ENCODE measurements at places on chromosomes 16 and 17.

- no peak for DNase-seq
Observed at GRCh38 chr16:53846971-53847370, 143.0 kb downstream of the FTO start.

- DNase-seq: no peak
Observed at GRCh38 chr16:16007743-16008111, 58.3 kb downstream of the ABCC1 start.

DNA sequence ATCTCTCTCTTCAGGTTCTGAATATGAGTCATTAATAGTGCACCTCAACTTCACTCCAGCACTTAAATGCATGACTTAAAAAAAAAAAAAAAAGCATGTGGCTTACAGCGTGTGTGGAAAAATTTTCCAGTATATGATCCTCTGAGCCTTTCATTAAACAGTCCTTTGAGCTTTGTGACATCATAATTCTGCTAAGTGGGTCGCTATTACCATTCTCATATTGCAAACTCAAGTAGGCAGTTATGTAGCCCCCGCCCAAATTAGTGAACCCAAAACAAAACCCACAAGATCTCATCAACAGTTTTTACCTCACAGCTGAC, 672 bp downstream of the CMTR2 start:
- DNase-seq: no peak

- no peak for DNase-seq
Observed at GRCh38 chr16:17475104-17475503, 4.3 kb upstream of the XYLT1 start.

- no peak for DNase-seq
Observed at GRCh38 chr16:1075546-1075945, 3.0 kb downstream of the SSTR5 start.

GRCh38 chr17:48139944-48140343, 32.4 kb downstream of the SNX11 start:
- no peak for DNase-seq

DNA sequence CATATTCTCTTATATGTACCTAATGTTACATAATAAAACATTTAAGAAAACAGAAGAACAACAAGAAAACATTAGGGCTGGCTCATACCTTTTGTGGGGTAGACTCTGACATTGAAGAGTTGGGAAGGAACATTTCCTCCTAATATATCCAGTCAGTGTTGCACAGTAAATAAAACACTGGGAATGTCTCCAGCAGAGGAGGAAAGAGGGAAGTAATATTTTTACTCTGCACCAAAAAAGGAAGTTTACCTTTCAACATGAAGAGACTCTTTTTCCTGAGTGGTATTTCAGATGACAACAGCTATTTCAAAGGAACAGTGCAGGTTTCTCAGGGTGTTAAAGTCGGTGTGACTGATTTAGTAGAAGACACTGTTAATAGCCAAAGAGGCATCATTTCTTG, 31.9 kb downstream of the EPN2 start:
- DNase-seq: no peak

- DNase-seq: no peak
Observed at GRCh38 chr17:3221850-3222249, 14.4 kb downstream of the OR1A1 start.

DNA sequence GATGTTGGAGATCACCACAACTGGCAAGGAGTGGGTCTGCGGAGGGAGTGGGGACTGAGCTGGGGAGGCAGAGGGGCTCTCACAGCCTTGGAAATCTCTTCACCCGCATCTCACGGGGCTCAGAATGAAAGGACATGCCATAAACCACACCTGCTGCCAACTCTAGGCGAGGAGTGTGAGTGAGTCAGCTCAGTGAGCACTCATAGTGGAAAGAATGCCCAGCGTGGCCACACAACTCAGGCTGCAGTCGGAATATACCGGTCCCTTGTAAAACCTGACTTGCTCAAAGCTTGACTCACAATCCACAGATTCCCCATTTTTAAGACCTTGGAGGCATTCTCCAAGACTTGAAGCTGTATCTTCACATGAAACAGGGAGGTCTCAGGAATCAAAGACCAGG, 36.7 kb downstream of the STAT5A start:
- DNase-seq: no peak

DNA sequence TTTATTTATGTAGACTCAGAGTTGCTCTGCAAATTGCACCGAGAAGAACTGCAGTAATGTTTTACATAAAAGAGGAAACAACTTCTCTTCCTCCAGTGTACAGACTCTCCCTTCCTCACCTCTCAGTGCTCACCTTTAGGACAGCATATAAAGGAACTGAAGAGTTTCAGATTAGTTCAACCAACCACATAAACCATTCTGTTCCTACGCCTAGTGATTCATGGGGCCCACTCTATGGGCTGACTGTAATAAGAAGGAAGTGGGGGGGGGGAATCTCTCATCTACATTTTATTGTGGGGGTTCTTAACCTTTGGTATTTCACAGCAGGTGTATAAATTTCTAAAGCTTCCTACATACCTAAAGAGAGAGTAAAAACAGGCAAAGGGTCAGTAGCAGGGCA, 18.3 kb downstream of the ZSWIM7 start:
- DNase-seq: no peak

DNA sequence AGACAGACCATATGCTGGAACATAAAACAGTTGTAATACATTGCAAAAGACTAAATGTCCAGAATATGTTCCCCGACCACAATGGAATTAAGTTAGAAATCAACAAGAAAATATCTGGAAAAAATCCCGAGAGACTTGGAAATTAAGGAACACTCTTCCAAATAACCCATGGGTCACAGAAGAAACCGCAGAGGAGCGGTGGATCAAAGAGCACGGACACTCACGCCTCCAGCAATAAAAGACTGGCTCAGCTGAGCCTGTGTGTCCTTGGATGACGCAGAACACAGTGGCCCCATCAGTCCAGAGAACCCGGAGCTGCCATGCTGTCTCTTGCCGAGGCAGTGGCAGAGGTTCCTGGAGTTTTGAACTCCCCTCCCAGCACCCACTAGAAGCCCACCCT, 30.9 kb upstream of the FOXF1 start:
- no peak for DNase-seq

- no peak for DNase-seq
Observed at GRCh38 chr16:19289811-19290485, 4.4 kb downstream of the CLEC19A start.

- DNase-seq: no peak
Observed at GRCh38 chr17:17924131-17924856, 47.9 kb downstream of the TOM1L2 start.

DNA sequence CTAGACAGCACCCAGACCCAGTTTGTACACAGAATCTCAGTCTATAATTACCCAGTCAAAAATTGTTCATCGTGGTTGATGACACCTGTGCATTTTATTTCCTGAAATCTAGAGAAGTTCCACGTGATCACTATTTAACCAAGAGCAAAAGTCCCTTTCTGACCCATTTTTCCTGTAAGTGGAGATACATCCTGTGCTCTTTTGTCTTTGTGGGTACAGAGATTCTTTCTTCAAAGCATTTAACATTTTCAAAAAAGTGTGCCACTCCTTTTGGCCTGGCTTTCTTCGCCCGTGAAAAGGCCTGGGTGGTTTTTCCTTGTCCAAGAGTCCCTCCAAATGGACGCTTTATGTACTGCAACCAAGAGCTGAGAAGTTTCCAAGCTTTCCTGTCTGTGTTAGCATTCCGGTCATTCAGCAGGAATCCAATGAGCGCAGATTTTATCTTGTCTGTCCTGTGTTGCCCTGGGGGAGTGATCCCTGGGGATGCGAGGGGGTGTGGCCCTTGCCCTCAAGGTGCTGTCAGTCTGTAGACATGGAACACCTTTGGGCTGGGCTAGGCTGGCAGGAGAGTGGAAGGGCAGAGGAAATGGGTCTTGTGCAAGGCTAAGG, 161.1 kb upstream of the CACNG5 start:
- DNase-seq: no peak

- no peak for DNase-seq
Observed at GRCh38 chr17:42311240-42312034, 23.1 kb downstream of the STAT5A start.

DNA sequence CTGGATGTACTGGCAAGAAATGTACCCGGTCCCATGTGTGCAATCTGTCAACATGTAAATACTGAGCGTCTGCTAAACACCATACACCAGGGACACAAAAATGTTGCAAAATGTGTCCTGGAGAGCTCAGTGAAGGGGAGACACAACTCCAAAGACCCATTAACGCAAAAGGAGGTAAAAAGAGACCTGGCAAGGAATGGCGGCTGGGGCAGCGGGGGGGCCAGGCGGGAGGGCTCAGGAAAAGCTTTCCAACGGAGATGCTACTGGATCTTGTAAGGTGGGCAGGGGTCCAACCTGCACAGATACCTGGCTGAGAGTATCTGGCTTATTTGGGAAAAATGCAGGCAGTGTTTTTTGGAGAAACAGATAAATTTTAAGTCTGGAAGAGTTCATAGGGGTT, 40.7 kb downstream of the ADCY9 start:
- DNase-seq: no peak

- no peak for DNase-seq
Observed at GRCh38 chr16:86504315-86505184, 5.8 kb upstream of the FOXF1 start.

DNA sequence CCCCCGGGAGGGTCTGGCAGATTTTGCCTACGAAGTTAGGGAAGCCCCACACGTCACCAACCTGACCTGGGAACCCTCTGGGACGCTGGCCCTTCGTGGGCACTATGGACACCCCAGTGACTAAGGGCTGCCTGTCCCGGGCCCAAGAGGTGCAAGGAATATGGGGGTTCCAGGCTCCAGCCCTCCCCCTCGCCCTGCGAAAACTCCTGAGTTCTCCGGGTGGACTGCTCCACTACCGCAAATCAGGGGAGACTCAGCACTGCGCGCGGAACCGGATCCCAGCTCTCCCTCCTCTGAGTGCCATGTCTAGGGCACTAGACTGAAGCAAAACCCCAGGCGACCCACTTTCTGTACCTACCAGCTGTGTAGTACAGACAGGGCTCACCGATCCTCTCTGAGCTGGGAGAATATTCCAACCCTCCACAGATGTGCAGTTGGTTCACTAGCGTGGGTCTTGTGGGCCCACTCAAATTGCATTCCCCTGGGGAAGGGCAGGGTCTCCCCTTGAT, at the start of gene ARL5C:
Gene ARL5C, minus strand, starts transcription at position 321 of the 509 bp plus-strand sequence. CDS start 401 bp downstream, outside the sequence.
- no peak for DNase-seq

DNA sequence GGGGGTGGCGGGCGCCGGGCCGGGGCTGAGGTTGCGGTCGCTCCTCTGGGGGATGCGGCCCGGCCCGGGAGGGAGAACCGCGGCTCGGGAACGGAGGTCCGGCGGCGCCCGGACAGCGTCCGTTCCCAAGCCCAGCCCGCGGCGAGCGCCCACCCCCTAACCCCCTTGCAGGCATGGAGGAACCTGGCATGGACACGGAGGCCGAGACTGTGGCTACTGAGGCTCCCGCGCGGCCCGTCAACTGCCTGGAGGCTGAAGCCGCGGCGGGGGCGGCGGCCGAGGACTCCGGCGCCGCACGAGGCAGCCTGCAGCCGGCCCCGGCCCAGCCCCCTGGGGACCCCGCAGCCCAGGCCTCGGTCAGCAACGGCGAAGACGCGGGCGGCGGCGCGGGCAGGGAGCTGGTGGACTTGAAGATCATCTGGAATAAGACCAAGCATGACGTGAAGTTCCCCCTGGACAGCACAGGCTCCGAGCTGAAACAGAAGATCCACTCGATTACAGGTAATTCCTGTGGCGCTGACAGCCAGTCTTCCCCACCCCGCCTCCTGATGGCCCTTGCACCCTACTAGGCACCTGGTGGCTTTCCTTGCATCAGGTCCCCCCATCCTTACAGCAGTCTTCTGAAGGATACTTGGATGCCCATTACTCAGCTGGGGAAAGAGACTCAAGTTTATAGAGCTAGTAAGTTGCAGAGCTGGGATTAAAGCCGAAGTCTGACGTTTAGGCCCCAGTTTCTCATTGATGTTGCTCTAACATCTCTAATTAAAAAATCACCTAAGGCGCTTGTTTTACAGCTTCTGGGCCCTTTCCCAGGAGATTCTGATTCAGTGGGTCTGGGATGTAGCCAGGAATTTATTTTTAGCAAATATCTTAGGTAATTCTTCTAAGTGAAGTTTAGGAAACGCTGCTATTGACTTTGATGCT, 514 bp downstream of the UBFD1 start:
- DNase-seq: peak; percentile 53

GRCh38 chr16:50681021-50681885, at the start of gene SNX20:
Gene SNX20 (minus strand): TSS chr16:50681312. CDS start chr16:50677526, 3,786 bp downstream.
- DNase-seq: no peak

DNA sequence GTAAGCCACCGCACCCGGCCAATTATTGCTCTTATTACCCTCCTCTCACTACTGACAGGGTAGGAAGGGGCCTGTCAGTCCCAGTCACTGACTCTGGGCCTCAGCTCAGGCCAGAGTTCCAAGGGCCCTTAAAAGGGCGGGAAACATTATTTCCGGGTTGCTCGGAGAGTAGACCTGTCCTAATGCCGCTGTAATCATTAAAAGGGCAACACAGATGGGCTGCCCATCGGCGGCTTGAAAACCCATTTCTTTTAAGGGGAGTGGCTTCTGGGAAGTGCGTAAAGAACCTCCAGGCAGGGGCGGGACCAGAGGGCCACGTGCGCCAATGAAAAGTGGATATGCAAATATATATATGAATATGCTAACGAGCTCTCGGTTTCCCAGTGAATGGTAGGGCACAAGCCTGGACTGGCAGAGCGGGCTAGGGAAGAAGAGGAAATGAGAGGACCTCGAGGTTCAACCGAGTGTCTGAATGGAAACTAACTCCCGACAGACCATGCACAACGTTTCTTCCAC, 26.6 kb downstream of the PIPOX start:
- no peak for DNase-seq

DNA sequence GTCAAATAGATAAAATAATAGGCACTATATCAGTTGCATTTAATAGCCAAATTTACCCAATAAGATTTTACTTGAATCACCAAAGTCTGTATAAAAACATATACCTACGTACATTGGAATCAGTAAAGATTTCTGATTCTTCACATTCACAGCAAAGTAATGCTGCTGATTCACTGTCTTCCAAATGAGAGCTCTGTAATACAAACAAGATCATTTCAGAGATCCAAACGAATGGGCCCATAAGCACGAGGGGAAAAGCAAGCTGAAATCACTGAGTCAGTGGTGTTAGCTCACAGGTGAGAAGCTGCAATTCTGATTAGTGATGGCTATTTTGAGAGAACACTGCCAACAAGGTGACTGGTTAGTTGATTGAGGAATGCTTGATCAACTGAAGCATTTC, 81.3 kb downstream of the SSH2 start:
- no peak for DNase-seq

- no peak for DNase-seq
Observed at GRCh38 chr17:30352240-30352814, 18.5 kb upstream of the TMIGD1 start.

GRCh38 chr16:68961778-68962402, 118.6 kb downstream of the TANGO6 start:
- no peak for DNase-seq

DNA sequence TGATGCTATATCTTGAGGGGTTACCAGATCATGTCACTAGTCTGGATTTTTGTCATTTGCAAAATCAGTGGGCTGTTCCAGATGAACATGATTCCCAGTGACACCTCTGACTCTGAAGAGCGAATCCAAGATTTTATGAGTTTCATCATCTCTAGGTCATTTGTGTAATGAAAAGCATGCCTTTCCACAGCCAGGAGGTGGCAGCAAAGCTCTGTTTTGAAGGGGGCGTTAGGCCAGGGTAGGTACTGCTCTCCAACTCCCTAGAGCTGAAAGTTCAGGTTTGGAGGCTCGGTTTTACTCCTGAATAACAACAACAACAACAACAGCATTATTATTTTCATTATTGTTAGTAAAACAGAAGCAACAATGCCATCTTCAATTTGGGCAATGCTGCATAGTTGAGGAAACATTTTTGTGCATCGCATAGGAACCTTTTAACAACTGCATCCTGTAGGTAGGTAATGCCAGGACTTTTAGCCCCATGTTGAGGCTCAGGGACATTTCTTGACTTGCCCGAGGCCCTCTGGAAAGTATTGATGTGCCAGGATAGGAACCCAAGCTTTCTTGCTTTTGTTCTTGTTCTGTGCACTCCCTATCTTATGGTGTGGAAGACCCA, 77.0 kb downstream of the MYH13 start:
- peak; percentile 63 for DNase-seq
